ENCODE measurements at places on chromosomes 2 and 18.
A peak's percentile ranks its signal among the peaks of the same experiment; 100 is the strongest.

DNA sequence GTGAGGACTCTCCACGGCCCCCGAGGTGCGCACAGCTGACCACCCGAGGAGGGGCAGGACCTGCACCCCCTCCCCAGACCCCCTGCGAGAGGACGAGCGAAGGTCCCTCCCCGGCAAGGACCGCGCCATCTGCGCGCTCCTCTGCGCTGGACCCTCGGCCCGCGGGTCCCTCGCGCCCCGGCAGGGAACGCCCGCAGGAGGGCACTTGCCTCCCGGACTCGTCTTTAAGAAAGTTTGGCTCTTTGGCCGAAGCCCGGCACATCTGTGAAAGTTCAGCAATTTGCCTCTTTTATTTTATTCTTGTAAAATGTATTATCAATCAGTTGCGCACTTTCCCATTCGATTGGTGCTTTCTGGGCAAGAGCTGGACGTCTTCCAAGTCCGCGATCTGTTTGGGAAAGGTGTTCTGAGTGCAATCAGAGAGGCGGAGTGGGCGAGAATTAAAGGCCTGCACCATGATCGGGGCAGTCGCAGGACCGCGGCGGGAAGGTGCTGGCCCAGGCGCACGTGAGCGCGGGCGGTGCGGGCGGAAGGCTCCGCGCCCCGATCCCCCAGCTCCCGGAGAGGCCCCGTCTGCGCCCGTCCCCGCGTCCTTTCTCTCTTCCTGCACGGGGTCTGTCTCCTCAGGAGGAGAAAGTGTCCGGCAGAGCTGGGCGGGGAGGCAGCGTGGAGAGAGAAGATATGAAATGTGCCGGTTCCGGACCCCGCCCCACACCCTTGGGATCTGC, 1.6 kb upstream of the ALKAL2 start:
- H3K4me3 ChIP-seq, result peak overlapping the region; percentile 31
- DNase-seq, result peak; percentile 8
- peaks cover 12% of the 10 kb centered on the region for H3K4me1 ChIP-seq
- no peaks in the 10 kb centered on the region for H3K36me3 ChIP-seq

- no peaks in the 10 kb centered on the region for H3K27me3 ChIP-seq
- H3K27ac ChIP-seq, result no peak overlapping the region
- H3K36me3 ChIP-seq, result peaks cover 5% of the 10 kb centered on the region
- peaks cover 11% of the 10 kb centered on the region for H3K4me1 ChIP-seq
Measured at GRCh38 chr2:37301408-37301807, 23.2 kb downstream of the PRKD3 start.

DNA sequence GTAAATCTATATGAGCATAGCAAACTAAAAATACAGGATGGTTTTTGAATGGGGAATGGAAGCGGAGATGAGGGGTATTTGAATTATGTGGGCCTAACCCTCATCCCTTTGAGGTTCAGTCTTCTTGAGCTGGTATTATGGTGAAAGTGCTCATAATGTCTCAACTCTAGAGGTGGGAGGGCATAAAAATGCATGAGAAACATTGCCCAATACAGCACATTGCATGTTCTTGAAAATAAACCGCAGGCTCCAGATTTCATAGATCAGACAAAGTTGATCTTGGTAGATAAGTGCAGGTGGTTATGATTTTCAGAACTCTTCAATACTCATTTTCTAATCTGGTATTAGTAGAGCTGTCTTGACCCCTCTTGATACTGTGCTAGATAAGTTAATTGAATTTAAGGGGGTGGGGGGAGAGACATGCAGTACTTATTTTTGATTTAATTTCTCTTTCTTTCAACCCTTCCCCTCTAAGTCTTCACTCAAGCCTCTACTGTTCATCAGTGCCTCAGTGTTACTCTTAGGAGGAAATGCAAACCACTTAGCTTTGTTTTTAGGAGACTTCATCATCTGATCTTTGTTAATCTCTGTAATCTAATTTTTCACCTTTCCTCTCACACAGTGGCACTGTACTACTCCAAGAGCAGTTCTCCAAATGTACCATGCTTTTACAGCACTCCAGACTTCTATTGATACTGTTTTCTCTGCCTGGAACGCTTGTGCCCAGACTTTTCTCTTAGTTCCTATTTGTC, 22.2 kb downstream of the XRCC5 start:
- H3K4me1 ChIP-seq, result no peaks in the 10 kb centered on the region
- DNase-seq, result no peak
- H3K27ac ChIP-seq, result no peak overlapping the region
- H3K36me3 ChIP-seq, result no peaks in the 10 kb centered on the region
- no peak overlapping the region for H3K4me3 ChIP-seq

DNA sequence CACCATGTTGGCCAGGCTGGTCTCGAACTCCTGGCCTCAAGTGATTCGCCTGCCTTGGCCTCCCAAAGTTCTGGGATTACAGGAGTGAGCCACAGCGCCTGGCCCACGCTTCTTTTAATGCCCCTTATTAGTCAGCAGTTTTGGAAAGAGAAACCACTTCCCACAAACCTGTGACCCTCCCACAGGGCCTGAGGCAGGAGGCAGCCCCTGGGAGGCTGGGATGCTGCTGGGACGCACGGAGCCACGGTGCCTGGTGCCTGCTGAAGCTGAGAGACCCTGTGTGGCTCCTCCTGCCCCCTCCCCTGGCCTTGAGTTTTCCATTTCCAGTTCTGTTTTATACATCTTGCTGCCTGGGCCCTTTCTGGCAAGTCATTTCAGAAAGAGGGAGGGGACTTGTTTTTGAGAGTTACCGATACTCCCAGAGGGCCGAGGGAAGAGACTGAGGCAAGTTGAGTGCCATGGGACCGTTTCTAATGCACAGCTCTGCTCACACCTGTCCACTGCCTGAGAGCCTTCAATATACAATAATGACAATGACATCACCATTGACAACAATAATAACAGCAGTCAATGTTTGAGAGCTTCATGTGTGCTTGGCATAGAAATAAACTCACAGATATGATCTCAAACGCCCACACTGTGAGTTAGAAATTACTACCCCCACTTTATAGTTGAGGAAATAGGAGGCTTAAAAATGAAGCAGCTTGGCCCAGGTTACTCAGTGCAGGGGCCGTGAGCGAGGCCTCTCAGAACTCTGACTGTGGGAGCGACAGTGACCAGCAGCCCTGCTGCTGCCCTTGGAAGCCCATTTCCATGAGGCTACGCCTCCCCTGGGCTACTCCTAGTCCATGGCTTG, 78.1 kb upstream of the YWHAQ start:
- no peak overlapping the region for H3K27ac ChIP-seq
- H3K4me3 ChIP-seq, result no peak overlapping the region
- H3K27me3 ChIP-seq, result no peaks in the 10 kb centered on the region
- H3K4me1 ChIP-seq, result peaks cover 2% of the 10 kb centered on the region
- no peak for DNase-seq

- no peaks in the 10 kb centered on the region for H3K36me3 ChIP-seq
- DNase-seq, result no peak
- H3K27me3 ChIP-seq, result no peaks in the 10 kb centered on the region
- no peak overlapping the region for H3K4me3 ChIP-seq
- H3K27ac ChIP-seq, result no peak overlapping the region
- no peaks in the 10 kb centered on the region for H3K4me1 ChIP-seq
Measured at GRCh38 chr2:19722531-19722971, 179.2 kb downstream of the TTC32 start.

DNA sequence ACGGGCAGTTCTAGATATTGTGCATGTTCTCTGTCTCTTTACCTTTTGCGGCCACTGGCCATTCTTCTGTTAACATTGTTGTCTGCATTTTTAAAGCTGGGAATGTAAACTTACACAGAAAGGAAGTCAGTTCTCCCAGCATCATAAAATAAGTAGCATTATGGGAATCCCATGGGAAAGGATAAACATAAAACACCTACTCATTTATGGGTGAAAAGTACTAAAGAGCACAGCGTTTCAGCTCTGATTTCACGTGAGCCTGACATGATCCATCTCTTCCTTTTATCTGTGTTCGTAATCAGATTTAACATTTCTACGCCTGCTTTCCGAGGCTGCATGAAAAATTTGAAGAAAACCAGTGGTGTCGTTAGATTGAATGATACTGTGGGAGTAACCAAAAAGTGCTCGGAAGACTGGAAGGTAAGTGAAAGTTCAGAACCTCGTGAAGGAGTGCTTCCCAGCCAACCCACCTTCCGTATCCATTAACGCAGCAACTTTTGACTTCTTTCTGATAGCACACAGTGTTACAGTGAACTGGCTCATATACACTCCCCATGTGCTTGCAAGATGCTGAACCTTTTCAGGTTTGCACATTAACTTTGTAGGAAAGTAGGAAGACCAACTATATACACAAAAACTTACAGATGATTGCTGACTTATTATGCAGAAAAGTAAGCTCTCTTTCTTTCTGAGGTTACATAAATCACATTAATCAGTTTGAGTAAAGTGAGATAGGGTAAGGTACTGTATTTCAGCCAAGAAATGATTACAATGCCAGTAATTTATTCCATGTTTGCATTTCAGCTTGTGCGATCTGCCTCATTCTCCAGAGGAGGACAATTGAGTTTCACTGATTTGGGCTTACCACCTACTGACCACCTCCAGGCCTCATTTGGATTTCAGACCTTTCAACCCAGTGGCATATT, 86.5 kb upstream of the TTC39C start:
- no peak overlapping the region for H3K27ac ChIP-seq
- no peaks in the 10 kb centered on the region for H3K27me3 ChIP-seq
- H3K36me3 ChIP-seq, result peaks cover 100% of the 10 kb centered on the region
- no peaks in the 10 kb centered on the region for H3K4me1 ChIP-seq
- DNase-seq, result no peak

DNA sequence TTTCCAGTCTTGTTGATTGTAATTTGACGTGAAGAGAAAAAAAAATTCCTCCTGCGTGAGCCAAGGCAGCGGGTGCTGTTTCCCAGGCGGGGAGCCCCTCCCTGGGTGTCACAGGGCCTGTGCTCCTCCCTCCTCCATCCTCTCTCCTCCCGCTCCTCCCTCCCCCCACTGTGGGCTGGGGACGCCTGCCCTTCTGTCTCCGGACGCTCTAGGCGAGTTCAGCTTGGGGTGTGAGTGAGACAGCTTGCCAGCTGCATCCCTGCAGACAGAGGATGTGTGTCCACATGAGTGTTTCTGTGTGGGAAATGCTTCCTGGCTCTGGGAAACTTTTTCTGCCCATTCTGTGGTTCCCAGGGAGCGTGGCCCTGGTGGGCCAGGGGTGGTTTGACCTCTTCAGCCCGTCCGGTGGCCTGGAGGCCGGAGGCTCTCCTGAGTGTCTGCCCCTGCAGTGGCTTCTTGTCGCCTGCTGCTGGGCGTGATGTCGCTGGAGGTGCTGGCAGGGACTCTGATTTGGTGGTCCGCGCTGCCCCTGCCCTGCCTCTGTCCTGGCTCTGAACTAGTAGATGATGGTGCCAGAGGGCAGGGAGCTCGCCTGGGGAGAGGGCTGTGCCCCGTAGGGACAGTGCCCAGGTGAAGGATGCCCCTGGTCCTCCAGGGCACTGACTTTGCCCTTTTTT, 96.4 kb downstream of the USP40 start:
- peaks cover 28% of the 10 kb centered on the region for H3K36me3 ChIP-seq
- H3K4me1 ChIP-seq, result no peaks in the 10 kb centered on the region
- no peak overlapping the region for H3K27ac ChIP-seq

DNA sequence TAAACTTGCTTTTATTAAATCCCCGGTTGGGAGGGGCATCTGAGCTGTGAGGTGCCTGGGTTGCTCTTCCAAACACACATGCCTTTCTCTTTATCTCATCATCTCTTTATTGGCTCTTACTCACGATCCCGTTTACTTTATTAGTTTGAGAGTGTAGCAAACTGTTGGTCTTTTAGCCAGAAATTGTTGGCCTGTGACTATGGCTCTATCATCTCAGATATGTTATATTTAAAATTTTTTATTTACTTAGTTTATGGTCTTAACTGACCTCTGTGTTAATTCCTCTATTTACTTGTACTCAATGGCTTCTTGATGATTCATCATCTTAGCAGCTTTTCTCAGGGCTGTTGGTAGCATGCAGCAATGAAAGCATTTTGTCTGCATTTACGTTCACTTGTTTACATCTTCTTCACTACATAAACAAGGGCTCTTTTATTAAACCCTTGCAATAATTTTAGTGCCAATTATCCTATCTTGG, 408.4 kb downstream of the HRH4 start:
- H3K36me3 ChIP-seq, result no peaks in the 10 kb centered on the region
- H3K4me1 ChIP-seq, result no peaks in the 10 kb centered on the region
- DNase-seq, result no peak
- H3K27me3 ChIP-seq, result no peaks in the 10 kb centered on the region

GRCh38 chr2:135532581-135532980, 1.3 kb downstream of the R3HDM1 start:
- peaks cover 6% of the 10 kb centered on the region for H3K4me1 ChIP-seq
- no peak overlapping the region for H3K27ac ChIP-seq
- no peak overlapping the region for H3K4me3 ChIP-seq
- no peaks in the 10 kb centered on the region for H3K36me3 ChIP-seq
- H3K27me3 ChIP-seq, result no peaks in the 10 kb centered on the region

- DNase-seq, result peak; percentile 54
- H3K4me1 ChIP-seq, result peaks cover 5% of the 10 kb centered on the region
- no peaks in the 10 kb centered on the region for H3K36me3 ChIP-seq
Measured at GRCh38 chr2:102273619-102274211, 37.6 kb upstream of the IL1RL1 start.

DNA sequence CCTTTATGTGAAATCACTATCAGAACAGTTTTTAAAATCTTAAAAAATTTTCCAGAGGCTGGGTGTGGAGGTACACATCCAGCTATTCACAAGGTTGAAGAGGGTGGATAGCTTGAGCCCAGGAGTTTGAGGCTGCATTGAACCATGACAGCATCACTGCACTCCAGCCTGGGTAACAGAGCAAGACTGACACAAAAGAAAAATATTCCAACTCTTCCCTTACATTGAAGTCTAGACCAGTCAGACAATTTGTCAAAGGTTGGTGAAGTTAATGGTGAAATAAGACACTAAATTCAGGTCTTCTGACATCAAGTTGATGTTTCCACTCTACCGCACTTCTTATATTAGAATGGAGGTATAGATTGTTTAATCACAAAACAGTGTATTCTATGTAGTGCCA, 52.8 kb downstream of the HYCC2 start:
- no peak overlapping the region for H3K27ac ChIP-seq
- H3K4me1 ChIP-seq, result no peaks in the 10 kb centered on the region
- no peak overlapping the region for H3K4me3 ChIP-seq
- no peaks in the 10 kb centered on the region for H3K27me3 ChIP-seq
- DNase-seq, result no peak
- H3K36me3 ChIP-seq, result peaks cover 23% of the 10 kb centered on the region

DNA sequence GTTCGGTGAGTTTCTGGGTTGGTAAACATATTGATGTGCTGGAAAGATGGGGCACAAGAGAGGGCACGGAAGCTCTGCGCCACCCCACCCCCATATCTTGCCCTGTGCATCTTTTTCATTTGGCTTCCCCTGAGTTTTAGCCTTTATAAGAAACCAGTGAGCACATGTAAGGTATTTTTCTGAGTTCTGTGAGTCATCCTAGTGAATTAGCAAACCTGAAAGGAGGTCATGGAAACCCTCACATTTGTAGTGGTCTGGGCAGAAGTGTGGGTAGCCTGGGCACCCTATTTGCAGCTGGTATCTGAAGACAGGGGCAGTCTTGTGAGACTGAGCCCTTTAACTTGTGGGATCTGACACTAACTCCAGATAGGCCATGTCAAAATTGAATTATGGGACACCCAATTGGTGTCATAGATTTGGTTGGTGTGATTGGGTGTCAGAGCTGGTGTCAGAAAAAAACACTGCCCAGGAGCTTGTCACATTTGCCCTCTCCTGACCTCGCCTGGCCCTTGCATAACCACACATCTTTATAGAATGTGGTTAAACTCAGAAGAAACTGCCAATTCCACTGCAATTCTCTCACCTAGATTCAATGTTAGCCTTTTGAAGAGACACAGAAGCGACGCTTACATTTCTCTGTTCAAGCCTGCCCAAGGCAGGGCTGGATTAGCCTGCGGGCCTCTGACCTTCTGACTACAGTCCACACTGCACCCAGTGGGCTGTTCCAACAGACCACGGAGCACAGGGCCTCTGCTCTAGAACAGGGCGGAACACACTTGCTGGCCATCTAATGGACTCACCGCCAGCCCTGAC, 12.0 kb upstream of the GALM start:
- H3K27me3 ChIP-seq, result no peaks in the 10 kb centered on the region
- H3K4me3 ChIP-seq, result no peak overlapping the region
- H3K4me1 ChIP-seq, result no peaks in the 10 kb centered on the region
- no peaks in the 10 kb centered on the region for H3K36me3 ChIP-seq

Data from MCF 10A (cell line).